ENCODE measurements at places on chromosomes 1 and 21. TPM values are rescaled to one million over a fixed set of nuclear protein-coding genes. Genes with fewer than 3 reads are reported as not detected.

DNA sequence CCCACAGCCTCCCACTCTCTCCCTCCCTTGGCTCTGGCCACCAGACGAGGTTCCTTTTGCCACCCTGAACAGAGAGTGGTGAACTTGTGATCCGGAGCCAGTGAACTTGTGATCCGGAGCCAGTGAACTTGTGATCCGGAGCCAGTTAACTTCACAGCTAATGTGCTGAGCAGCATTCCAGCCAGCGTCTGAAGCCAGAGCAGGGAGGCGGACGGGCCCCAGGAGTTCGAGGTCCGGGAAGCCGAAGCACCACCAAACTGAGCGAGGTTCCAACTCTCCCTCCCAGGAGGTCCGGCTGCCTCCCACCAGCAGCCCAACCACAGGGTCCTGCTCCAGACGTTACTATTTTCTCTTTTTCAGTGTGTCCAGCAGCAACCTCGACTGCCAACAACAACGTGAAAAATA, 85.8 kb downstream of the SYF2 start:
- DNase-seq: no peak

DNA sequence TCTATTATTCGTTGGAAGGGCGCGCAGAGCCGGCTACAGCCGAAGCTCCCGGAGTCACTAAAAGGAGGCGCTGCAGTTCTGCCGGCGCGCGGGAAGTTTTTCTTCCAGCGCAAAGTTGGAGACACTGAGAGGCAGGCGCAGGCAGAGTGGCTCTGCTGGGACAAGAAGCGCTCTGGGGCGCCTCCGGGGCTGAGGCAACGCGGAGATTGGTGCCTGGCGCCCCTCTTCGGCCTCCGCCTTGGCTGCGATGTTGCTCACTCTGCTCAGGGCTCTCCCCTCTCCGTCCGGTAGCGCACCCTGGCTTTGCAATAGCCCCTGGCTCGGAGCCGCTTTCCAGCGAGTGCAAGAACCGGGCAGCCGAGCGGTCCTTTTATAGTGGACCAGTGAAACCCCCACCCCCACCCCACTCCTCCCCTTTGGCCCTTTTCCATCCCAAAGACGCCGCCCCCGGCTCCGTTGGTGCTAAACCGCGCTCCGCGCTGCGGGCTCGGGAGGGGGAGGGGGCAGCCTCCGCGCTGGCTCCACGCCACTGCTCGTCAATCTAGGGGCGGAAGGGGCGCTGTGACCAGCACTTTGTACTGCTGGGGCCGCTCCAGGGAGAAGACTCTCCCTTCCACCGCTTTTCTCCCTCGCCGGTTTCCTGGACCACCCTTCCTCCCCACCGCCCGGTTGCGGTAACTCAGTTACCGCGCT, at the start of gene ADAMTS1:
Gene ADAMTS1, minus strand, starts transcription at position 344 of the 693 bp plus-strand sequence. CDS start 455 bp downstream, outside the sequence.
- peak; percentile 70 for DNase-seq

GRCh38 chr1:16921391-16922185, at the start of gene CROCC:
Gene CROCC, plus strand, starts transcription at chr1:16921931. Its CDS starts 88 bp downstream, at chr1:16922019.
- DNase-seq: peak; percentile 68

ERG gene
- 50.8 TPM for total RNA-seq

CFAP126 gene
- total RNA-seq: not detected
